ENCODE measurements at places on chromosomes 7 and 10.

- DNase-seq: no peak
These were observed 141.2 kb downstream of the ELAPOR2 start for GRCh38 chr7:86918245-86918644.

DNA sequence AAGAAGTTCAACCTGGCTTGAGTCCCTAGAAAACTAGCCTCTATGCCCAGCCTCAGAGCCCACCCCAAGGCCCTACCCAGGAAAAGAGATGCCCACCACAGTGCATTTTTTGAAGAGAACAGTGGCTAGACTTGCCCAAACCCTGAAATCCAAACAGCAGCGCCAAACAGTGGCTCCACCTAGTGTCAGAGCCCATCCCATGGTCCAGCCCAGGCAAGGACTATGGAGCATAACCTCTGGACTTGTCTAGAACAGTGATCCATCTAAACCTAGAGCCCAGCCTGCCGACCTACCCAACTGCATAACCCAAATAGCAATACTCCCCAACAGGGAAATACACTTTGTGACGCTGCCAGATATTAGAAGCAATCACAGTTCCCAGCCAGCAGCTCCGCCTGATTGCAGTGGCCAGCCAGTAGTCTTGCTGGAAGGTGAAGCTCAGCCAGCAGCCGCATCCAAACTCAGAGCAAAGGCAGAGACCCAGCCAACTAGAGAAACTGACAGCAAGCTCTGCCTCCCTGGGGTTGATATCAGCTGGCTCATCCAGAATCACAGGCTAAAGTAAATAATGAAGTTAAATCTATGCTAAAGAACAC lies 44.5 kb downstream of the HBP1 start:
- no peak for DNase-seq

DNA sequence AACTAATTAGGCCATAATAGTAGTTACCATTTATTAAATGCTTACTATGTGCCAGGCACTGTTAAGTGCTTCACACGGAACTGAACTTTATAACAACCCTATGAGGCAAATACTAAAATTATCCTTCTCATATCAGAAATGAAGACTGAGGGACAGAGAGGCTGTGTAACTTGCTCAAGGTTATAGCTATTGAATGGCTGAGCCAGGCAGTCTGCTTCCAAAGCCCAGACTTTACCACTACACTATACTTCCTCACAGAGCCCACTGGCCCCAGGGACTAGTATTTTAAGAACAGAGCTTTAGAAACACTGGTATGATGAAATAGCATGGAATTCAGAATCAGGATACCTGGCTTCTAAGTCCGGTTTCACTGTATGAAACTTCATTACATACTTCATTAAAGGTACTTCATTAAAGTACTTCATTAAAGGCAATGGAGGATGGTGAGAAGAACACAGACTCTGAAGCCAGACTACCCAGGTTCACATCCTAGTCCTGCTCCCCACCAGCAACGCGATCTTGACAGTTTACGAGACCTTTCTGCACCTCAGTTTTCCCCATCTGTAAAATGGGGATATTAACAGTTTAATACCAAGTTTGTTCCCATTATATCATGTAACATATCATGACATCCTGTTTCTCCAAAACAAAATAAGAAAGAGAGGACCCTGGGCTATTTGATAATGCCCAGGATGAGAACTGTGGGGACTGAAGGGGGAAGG lies 19.6 kb downstream of the ANXA11 start:
- no peak for DNase-seq

GRCh38 chr7:2735744-2736143 lies 47.7 kb downstream of the AMZ1 start:
- no peak for DNase-seq

- DNase-seq: no peak
These were observed 12.0 kb upstream of the PTPRZ1 start for GRCh38 chr7:121860953-121861352.

DNA sequence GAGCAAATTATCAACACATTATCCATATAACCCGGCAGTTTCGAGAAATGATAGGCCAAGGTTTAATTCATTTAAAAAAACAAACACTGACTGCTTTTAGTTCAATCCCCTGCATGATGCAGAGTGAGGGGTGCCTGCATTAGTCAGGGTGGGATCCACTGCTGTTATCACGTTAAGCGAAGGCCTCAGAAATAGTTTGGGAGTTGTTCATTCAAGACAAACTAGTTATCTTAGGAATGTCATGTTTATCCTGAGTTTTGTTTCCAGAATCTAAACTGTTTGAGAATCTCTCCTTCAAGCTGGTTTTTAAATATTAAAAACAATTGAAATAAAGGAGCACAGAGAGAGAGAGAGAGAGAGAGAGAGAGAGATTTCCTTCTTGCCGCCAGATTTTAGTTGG lies 36.6 kb upstream of the PFKP start:
- no peak for DNase-seq

- no peak for DNase-seq
These were observed 1.3 kb upstream of the MINPP1 start for GRCh38 chr10:87503401-87503800.

DNA sequence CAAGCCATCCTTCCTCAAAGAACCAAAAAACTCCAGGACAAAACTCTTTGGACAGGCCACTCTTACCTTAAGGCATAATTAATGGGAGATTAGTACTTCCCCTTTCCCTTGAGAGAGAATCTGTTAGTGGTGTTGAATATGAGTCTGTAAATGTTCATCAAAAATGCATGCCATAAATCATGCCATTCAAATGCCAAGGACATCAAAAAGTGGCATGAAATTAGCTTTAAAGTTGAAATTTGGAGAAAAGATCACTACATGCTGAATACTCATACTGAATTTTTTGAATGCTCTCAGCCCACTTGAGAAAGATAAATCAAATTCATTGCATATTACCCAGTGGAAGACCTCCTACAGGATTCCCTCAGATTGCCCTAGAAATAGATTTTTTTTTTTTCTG lies 6.7 kb downstream of the NRCAM start:
- DNase-seq: no peak

- DNase-seq: no peak
These were observed 33.8 kb downstream of the VOPP1 start for GRCh38 chr7:55538538-55538937.

- DNase-seq: no peak
These were observed 107.6 kb downstream of the NEURL1 start for GRCh38 chr10:103600956-103601569.

DNA sequence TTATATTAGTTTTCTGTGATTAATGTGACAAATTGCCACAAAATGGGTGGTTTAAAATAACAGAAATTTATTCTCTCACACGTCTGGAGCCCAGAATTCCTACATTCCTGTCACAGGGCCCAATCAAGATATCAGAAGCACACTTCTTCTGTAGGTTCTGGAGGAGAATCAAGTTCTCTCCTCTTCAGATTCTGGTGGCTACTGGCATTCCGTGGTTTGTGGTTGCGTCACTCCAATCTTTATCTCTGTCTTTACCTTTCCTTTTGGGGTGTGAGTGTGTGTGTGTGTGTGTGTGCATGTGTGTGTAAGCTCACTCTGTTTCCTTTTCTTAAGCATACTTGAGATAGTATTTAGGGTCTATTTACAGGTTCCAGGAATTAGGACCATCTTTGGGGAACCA lies 115.5 kb upstream of the DKK1 start:
- DNase-seq: no peak

GRCh38 chr10:1526436-1527055 lies 210.8 kb downstream of the ADARB2 start:
- no peak for DNase-seq

DNA sequence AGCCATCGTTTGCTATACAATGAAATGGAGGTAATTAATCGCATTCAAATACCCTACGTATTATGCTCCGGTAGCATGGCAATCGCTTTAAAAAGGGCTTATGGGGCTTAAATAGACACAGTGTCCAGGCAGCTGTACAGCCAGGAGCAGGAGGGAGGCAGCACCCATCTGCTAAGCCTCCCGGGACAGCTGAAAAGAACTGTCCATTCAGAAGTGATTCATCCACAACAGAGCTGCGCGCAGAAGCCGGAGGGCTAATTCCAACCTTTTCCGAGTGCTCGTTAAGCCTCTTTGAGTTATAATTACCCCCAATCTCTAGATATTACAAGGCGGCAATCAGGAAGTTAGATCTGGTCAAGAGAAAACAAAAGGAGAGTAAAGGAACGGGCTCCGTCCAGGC lies 58.3 kb downstream of the DPYSL4 start:
- DNase-seq: no peak

GRCh38 chr7:78435355-78435754 lies 636.8 kb downstream of the PHTF2 start:
- DNase-seq: no peak

DNA sequence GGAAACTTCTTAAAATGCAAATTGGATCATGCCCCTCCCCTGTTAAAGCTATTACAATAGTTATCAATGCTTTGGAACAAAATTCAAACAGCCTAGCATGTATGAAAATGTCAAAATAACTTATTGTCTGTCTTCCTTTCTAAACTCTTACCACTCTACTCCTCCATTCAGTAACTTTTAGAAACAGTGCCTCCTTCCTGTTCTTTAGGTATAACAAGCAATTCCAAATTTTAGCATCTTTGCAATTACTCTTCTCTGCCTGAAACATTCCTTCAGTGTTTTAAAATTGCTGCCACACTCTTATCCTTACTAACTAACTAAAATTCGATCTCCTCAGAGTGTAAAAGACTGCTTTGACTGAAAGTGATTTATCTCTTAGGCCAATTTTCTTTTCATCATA lies 660.4 kb upstream of the LRRTM3 start:
- DNase-seq: no peak

DNA sequence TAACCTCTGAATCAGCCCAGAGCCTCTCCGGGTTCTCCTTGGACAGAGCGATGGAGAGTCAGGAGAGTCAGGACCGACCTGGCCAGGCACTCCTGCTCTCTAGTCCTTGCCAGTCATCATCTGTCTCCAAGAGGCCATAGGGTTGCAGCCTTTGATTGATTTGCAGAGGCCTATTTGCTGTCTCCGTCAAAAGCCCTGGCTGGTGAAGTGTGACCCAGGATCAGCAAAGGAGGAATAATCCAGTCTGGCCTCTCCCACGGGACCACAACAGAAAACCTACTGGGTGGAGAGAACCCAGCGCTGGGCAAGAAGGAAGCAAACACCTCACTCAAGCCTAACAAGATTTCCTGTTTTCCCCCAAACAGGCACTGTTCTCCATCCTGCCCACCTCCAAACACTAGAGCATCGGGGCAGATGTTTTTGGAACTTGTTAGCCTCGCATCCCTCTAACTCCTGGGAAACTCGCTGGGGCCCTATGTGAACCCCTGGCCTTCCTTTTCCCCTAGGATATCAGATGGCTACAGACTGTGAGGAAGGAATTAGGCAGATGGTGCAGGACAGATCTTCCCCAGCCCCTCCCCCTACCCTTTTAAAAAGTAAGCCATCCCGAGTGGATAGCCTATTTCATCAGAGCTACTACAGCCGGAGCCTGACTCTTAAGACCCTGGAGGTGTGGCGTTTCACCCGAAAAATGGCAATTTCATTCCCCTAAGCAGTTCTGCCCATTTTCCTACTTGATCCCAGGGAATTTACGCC lies 54.3 kb downstream of the PODXL start:
- DNase-seq: no peak

DNA sequence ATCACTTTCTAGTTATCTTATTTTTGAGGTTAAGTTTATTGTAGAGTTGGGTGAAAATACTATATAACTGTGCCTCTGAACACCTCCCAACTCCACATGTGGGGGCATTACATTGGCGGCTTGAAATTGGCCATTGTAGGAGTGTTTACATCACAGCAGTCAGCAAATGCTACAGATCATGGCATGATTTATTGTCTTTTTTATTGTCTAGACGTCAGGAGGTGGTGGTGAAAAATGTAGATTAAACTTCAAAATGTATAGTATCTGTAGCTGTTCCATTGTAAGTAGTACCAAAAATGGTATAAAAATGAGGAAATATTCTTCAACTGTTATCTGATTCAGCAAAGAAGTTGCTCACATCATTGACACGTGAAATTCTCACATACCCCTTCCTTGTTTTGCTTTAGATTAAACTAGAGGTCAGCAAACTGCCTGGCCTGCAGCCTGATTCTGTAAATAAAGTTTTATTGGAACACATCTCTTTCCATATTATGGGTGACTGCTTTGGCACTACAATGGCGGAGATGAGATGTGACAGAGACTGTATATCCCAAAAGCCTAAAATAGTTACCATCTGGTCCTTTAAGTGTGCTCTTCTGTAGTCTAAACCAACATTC lies 35.0 kb downstream of the TAF3 start:
- DNase-seq: no peak

GRCh38 chr10:57706576-57707299 lies 561.0 kb downstream of the IPMK start:
- no peak for DNase-seq

- DNase-seq: no peak
These were observed 12.2 kb downstream of the TMEM184A start for GRCh38 chr7:1543826-1544177.

GRCh38 chr10:79490400-79491142 lies 21.8 kb upstream of the EIF5AL1 start:
- DNase-seq: no peak

GRCh38 chr7:42400211-42400772 lies 163.3 kb upstream of the GLI3 start:
- DNase-seq: no peak

GRCh38 chr7:114997487-114998404 lies 75.9 kb downstream of the MDFIC start:
- DNase-seq: no peak

GRCh38 chr7:78585980-78586379 lies 787.4 kb downstream of the PHTF2 start:
- DNase-seq: no peak

DNA sequence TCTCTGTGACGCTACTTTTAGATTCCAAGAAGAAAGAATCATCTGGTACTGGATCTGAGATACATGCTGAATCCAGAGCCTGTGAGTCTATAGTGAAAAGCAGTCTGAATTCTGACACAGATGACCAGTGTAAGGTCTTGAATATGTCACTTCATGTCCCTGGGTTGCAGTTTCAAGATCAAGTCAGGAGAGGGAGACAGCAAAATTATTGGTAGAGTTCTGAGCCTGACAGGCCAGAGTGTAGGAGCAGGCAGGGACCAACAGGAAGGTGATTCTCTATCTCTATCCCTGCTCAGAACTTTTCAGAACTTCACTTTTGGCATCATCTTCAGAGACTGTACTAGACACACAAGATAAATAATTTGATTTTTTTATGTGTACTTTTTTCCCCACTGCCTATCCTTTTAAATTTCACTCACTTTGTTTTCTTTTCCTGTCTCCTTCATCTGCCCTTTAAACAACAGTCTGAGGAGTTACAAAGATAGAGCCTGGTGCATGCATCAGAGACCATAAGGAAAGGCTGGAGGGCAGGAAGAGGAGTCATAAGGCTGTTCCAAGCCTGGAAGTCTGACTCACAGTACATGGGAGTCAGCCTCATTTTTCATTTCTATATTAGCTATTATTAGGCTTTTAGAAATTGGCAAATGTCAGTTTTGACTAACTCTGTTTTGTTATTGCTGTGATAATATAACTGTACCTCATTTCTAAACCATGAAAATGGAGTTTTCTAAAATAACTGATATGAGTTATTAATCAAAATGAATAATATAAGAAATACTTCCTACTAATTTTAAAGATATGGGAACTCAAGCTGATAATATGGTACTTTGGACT lies 120.2 kb upstream of the TMEM229A start:
- no peak for DNase-seq

DNA sequence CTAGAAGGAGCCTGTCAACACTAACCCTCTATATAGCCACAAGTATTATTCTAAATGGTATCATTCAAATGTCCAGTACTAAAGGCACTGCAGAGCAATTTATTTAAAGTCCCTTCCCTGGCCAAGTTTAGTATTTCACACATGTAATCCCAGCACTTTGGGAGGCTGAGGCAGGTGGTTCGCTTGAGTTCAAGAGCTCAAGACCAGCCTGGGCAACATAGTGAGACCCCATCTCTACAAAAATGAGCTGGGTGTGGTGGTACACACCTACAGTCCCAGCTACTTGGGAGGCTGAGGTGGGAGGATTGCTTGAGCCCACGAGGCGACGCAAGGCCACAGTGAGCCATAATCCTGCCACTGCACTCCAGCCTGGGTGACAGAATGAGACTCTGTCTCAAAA lies 3.6 kb downstream of the GNA12 start:
- no peak for DNase-seq

All from activated T-cell treated with anti-CD3 and anti-CD28 coated beads, Interleukin-2, amount 50 U/mL, for 48 hours (primary cell).